Memory B cell (primary cell): ENCODE measurements at places on chromosomes 5 and 9.

GRCh38 chr9:103245369-103245768 is 250.2 kb downstream of the CYLC2 start:
- no peak for DNase-seq

DNA sequence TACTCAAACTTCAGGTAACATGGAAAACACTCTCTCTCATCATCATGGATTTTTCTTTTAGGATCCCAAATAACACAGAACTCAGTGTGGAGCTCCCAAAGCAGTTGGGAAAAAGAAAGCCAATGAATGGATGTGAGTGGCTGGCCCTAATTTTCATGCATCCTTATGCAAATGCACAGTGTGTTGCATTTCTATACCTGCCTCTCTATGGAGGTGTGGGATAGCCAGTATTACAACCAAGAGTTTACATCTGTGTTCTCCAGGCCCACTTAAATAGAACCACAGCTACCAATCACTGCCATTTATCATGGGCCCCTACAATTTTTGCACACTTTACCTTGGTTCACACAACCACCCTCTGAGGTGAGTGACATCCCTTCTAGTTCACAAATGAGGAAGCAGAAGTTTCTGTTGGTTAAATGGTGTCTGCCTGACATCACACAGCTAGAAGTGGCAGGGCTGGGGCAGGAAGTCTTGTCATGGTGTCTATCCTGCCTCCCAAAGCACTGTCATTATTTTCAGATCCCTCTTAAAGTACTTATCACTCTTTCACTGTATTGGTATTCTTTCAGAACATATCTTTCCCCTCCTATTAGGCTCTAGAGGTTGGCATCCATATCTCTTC is 17.3 kb downstream of the MAMDC2 start:
- DNase-seq: no peak

DNA sequence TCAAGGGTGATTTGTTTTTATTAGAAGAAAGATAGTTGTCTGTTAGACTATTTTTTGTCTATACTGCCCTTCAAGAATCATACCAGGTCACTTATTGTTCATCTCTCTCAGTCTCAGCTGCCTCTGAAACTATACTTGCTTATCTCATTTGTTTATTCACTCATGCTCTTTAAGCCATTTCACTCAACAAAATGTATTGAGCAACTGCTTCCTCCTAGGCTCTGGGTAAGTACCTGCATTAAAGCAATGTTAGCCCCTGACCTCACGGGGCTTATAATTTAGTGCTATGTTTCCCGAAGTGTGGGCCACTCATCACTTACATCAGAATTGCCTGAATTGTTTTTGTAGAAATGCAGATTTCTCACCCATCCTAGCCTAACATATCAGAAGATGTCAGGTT is 100.9 kb downstream of the DPYSL3 start:
- DNase-seq: no peak

DNA sequence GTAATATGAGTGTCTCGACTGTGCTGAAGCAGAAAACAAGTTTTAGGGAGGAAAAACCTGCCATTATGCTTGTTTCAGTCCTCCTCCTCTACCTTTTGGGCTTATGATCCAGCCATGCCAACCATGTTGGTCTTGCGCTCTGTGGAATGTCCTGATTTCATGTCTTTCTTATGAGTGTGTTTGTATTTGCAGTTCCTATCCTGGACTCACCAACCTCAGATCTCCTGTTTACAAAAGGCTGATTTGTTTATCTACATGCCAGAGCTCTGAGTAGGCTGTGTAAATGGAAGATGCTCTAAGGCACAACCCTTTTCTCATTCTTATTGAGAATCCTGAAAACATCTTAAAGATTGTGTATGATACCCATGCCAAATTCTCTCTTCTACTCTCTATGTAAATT is 138.6 kb downstream of the ARHGEF28 start:
- DNase-seq: no peak

- DNase-seq: peak; percentile 57
These were observed 6.9 kb upstream of the TPM2 start for GRCh38 chr9:35696520-35697215.

- DNase-seq: no peak
These were observed 89.1 kb downstream of the NMUR2 start for GRCh38 chr5:152315942-152316341.

DNA sequence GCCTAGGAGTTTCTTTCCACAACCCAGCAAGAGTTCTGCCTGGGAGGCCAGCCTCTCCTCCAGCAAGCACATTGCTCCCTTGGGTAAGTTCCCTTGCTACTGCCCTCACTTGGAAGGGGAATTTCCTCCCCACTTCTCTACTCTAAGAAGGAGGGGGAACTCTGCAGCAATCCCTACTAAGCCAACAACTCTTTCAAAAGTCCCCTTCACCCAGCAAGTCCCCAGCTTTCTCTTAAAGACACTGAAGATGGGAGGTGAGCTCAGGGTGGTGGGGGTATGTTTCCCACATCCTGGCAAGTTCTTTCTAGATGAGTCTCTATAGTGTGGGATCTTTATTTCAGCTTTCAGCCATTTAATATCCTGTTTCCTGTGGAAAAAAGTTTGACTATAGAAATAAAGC is 49.0 kb downstream of the PDE8B start:
- no peak for DNase-seq

- DNase-seq: no peak
These were observed 1081.6 kb upstream of the ACO1 start for GRCh38 chr9:31302620-31303418.
